ENCODE measurements at places on chromosomes 6 and 20. TPM values are rescaled to one million over a fixed set of nuclear protein-coding genes. Genes with fewer than 3 reads are reported as not detected.

ALDH8A1 gene
- 1.4 TPM for total RNA-seq

CRYBG1 gene
- total RNA-seq: 16.9 TPM

HLA-B gene
- total RNA-seq: 113 TPM

MMP24 gene
- 0.24 TPM for total RNA-seq

TPBG gene
- 5.8 TPM for total RNA-seq

SSTR4 gene
- total RNA-seq: 2.6 TPM

ANGPT4 gene
- 0.24 TPM for total RNA-seq

ME1 gene
- 6.5 TPM for total RNA-seq

MAS1 gene
- 1.7 TPM for total RNA-seq

NKAIN4 gene
- not detected for total RNA-seq

CLPSL2 gene
- not detected for total RNA-seq

CTAGE9 gene
- 6.3 TPM for total RNA-seq

MUCL3 gene
- 2.4 TPM for total RNA-seq

- DNase-seq: peak; percentile 14
Measured at GRCh38 chr6:47853766-47854165, 71.9 kb downstream of the OPN5 start.

GRCh38 chr6:53796791-53797190 lies 2.0 kb downstream of the LRRC1 start:
- no peak for DNase-seq

GRCh38 chr20:44837946-44838345 lies 27.6 kb upstream of the RIMS4 start:
- peak; percentile 47 for DNase-seq

- no peak for DNase-seq
Measured at GRCh38 chr6:32070814-32071543, 32.8 kb downstream of the CYP21A2 start.

DNA sequence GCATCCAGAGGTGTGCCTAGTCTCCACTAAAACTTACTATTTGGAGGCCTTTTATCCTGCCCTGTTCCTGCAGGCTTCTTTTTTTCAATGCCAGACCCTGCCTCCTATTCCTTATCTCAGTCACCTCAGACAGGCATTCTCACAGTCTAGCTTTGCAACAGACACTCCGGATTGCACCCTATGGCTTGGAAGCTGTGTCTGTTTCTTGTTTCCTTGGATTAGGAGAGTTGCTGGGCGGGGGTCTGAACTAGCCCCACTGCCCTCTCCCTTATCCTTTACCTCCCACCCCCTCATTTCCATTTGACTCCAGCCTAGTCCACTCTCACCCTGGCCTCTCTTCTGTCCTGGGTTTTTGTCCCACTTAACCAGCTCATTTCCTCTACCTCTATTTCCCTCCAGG lies 228.1 kb upstream of the CITED2 start:
- DNase-seq: peak; percentile 57

GRCh38 chr20:56629464-56630085 lies 469 bp downstream of the TFAP2C start:
- DNase-seq: no peak

- DNase-seq: peak; percentile 56
Measured at GRCh38 chr6:168877821-168878282, 375.8 kb downstream of the THBS2 start.

DNA sequence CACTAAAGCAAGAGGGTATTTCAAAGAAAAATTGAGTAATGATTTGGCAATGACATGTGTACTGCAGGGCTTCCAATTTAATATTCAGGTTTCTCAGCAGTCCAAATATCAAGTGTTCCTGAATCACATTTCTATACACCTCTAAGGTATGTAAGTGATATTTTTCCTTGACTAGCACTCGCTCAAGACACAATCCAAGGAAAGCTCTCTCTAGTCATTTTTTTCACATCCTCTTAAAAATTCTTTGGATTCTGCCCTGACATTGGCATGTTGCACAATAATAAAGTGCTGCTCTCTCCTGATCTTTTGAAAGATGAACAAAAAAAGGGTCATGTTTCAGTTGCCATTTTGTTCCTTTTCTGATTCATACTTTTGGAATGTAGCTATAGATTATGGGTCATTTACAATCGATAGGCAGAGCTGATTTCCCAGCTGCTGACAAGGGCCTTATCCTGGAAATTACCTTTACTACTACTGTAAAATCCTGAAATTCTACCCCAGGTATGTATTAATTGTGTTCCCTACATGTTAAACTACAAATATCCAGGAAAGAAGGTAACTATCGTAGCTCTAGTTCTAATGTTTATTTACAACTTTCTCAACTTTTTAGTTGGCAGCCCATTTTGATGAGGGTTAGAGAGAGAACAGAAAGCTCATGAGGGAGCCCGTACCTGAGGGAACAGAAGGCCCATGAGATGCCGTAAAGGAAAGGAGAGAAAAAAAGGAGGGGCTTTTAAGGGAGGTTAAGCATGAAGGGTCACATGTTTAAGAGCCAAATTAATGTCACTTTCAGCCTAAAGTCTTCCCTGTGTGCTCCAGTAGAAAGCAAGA lies 22.2 kb upstream of the ADGRG6 start:
- peak; percentile 12 for DNase-seq

DNA sequence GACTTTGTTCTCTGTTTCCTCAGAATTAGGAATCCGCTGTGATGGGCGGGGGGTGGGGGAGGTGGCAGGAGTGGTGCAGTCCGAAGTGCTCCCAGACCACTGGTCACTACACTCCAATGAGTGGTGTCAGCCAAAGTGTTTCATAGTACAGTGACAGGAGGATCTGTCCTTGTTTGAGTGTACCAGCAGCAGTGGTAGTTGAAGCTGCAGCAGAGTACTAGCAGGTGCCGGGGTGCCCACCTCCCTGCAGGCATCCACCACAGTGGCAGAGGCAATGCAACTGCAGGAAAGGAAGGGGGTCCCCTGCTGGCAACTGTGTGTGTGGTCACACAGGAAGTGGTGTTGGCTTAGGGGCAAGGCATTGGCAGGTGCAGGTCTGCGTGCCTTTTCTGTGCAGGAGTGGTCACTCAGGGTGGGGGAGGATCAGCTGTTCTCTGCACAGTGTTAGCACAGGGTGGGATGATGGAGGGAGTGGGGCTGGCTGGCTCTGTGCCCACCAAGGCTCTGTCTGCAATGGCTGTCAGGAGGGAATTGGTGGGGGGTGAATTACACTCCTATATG lies 9.7 kb downstream of the HLA-DOB start:
- no peak for DNase-seq

DNA sequence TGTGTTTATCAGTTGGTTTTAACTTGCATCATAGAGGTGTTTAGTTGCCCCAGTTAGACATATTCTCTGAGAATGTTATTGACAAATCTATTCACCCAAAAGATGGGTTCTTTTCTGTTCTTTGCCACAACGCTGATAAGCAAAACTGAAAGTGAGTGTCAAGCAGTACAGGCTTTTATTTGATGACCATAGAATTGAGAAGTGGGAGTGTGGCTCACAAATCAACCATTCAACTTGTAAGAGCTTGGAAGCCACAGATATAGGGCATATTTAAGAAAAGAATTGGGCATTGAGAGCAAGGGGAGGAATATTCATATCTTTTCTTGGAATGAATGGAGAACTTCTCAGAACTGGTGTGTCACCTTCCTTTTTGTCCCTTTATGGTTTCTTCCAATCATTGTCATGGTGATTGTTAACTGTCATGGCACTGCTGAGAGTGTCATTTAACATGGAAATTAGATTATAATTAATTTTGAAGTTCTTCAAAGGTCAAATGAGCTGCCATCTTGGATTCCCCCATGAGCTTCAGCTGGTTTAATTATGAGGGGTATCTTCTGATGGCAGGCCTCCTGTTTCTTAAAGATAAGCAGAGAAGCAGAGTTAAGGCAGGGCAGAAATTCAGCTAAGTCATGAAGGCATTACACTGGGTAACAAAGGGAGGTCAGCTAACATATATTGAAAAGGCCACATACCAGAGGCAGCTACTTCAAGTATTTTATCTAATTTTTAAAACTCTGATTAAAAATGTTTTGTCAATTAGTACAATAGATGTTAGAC lies 254.0 kb upstream of the HTR1E start:
- DNase-seq: no peak

GRCh38 chr6:121223212-121223611 lies 111.1 kb downstream of the TBC1D32 start:
- no peak for DNase-seq

GRCh38 chr20:11403711-11404110 lies 514.0 kb upstream of the BTBD3 start:
- DNase-seq: peak; percentile 78

GRCh38 chr20:7355051-7355450 lies 585.2 kb downstream of the HAO1 start:
- DNase-seq: no peak

DNA sequence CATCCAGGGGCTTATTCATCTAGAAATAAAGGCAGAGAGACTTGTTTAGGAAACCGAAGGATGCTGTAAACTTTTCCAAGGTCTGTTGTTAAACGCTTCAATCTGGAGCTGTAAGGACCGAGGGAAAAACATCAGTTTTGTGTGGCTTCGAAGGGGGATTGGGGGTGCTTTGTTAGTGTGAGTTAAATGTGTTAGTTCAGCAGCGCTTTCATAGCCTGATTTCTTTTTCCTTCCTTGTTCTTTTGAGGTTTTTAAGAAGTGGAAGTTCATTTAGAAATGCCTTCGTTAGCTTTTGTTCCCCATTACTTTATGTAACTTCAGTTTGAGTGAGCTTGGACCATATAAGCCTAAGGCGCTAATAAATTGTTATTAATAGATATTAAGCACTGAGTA lies 1.5 kb downstream of the ANKS1A start:
- DNase-seq: peak; percentile 3

GRCh38 chr20:14667226-14667625 lies 329.8 kb upstream of the FLRT3 start:
- peak; percentile 63 for DNase-seq

- no peak for DNase-seq
Measured at GRCh38 chr6:71446057-71446456, 157.4 kb downstream of the OGFRL1 start.

GRCh38 chr6:135145063-135145800 lies 35.9 kb upstream of the MYB start:
- peak; percentile 8 for DNase-seq

DNA sequence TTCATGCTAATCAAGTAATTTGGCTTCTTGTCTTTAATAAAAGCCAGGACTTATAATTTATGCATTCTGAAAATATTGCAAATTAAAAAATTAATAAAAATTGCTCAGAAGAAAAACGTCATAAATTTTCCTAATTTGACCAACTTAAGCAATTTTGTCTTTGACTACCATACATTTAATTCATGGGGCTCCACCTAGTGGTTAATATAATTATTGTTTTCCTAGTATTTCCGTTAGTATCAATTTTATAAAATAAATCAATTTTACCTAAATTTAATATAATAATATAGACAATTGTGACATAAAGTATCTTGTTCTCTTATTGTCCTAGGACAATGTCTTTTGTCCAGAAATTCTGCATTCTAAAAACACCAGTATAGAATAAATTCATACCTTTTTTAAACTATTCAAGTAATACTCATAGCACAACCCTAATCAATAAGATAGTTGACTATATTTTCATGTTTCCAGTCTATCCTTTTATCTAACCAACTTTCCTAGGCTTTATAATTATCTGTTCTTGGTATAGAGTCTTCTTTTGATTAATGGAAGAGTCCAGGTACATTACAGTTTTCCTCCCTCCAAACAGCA lies 319.9 kb downstream of the TRDN start:
- no peak for DNase-seq

GRCh38 chr20:16124491-16124890 lies 448.8 kb downstream of the KIF16B start:
- no peak for DNase-seq

DNA sequence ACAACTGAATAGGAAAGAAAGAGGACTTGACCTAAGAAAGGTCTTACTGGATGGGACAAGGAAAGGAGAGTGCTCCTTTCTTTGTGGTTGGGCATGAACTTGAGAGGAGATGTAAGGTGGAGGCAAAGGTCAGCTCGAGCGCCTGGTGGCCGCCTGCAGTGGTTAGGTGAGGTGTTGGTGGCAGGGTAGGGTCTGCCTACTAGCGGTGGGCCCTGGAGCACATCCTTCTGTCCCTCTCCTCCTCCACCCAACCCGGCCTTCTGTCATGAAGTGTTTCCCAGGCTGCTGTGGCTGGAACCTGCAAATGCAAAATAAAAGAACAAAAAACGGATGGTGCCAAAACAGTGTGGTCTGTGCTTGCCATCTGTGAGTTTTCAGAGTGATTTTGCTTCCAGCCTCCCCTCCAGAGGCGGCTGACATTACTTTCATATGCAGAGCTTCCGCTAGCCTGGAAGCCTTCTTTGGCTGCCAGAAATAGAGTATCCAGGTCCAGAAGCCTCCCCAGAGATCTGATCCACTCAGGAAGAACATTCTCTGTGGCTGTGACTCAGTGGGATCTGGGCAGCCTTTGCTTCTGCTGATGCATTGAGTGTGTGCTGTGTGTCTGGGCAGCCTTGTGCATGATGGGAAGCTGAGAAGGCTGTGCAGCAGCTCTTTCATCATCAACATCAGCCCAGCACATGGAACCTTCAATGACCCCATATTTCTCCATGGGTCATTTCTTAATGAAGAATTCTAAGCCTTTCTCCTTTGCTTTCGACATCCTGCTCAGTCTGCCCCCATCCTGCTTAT lies 79.8 kb upstream of the FAM184A start:
- DNase-seq: no peak

DNA sequence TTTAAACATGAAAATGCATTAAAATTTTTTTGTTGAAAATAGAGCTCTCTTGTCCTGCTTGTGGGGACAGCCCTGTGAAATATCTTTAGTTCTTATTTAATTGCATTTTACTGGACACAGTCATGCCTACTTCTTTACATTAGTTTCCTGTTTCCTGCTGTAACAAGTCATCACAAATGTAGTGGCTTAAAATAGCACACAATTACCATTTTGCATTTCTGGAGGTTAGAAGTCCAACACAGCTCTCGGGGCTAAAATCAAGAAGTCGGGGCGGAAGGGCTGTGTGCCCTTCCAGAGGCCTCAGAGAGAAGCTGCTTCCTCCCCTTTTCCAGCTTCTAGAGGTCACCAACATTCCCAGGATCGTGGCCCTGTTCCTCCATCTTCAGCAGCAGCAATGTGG lies 29.4 kb downstream of the PNLDC1 start:
- no peak for DNase-seq

GRCh38 chr6:41615311-41615710 lies 23.0 kb upstream of the MDFI start:
- DNase-seq: no peak

GRCh38 chr6:85424981-85425380 lies 24.9 kb upstream of the NT5E start:
- no peak for DNase-seq

DNA sequence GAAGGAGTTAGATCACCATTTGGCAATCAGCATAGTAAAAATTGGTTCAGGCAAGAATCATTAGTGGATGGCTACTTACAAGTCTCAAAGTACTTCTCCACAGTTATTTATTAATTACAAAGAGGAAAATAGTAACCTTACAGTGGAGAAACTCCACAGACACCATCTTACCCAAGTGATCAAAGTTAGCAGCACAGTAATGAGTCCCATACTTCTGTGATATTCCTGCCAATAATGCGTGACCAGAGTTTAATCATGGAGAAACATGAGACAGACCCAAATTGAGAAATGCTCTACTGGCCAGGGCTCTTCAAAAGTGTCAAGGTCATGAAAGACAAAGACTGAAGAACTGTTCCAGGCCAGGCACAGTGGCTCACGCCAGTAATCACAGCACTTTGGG lies 9.5 kb downstream of the TBC1D7 start:
- no peak for DNase-seq

- peak; percentile 77 for DNase-seq
Measured at GRCh38 chr6:32415521-32416019, 8.6 kb upstream of the BTNL2 start.

Data from umbilical cord (tissue), 2 donors.